ENCODE measurements at places on chromosomes 2 and 18.

- no peak for DNase-seq
Measured at GRCh38 chr2:207468488-207468887, 61.3 kb upstream of the CREB1 start.

- DNase-seq: no peak
Measured at GRCh38 chr2:71064110-71064611, 4.3 kb upstream of the NAGK start.

GRCh38 chr2:138277062-138277461, 224.5 kb upstream of the SPOPL start:
- DNase-seq: no peak

DNA sequence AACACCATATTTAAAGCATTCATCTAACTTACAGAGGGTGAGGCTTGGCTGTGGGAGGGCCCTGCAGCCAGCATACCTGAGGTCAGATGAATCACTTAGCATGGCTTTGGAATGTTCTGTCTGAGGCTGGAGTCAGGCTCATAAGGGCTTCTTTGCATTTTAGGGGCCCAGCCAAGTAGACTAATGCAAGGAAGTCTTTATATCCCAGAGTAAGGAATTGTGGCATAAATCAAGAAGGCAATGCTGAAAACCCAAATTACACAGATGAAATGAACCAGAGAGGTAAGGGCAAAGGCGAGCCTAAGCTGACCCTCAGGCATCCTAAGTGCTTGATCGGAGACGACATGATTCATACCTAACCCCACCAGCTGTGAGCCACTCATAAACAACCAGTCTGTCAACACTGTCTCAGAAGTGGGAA, 383.6 kb downstream of the DCC start:
- DNase-seq: no peak

DNA sequence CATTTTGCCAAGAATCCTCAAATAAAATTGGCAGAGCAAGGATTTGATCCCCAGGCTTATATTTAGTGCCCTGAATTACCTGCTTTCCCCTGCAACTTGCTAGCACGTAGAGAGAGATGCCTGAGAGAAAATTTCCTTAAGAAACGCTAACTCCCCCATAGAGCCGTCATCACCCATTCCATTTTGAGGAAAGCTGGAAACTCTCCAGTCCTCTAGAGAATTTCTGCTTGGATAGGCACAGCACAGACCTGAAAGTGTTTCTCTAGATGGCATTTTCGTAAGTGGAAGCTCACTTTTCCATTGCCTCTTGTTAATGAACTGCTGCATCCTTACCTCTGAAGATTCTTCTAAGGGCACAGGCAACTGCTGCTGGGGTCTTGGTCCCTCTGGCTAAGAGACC, 277.8 kb upstream of the SIX2 start:
- DNase-seq: no peak

DNA sequence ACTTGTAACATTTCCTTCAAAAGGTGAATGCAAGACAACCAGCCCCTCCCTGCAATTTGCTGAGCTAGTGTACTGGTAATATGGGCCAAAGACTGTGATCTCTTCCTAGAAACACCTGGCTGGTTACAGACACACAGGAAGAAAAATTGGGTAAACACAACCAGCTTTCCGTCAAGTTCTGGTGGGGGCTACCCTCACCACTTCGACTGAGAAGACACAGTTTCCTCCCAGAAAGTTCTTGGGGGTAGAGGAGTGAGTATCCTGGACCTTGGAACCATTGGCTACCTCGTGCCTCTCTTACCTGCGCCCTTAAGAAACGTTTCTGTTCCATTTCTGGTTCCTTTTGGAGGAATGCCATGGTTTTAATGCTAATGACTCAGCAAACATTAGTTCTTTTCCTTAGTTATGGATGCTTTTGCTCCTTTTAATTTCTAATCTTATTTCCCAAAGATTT, 120.9 kb upstream of the DLX2 start:
- DNase-seq: no peak

DNA sequence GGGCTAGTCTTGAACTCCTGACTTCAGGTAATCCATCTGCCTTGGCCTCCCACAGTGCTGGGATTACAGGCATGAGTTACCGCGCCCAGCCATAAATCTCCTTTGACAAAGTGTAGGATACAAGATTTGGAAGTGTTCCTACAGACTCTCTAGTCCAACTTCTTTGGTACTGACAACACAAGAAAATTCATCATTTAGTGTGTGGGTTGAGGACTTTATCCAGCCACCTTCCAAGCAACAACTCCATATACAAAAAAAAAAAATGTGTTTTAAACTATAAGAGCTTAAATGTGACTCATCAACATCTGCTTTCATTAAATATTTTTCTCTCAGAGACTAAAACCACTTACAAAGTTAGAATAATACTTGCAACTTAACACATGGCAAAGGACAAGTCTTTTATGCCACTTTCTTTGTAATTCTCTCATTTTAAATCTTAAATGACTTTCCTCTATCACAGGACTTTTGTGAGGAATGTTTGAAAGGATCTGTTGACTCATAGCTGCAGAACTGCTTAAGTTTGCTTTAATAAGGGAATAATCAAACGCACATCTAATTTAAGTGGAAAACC, 46.2 kb upstream of the ITGAV start:
- DNase-seq: no peak

GRCh38 chr18:23845988-23846630, 156.9 kb downstream of the LAMA3 start:
- no peak for DNase-seq

DNA sequence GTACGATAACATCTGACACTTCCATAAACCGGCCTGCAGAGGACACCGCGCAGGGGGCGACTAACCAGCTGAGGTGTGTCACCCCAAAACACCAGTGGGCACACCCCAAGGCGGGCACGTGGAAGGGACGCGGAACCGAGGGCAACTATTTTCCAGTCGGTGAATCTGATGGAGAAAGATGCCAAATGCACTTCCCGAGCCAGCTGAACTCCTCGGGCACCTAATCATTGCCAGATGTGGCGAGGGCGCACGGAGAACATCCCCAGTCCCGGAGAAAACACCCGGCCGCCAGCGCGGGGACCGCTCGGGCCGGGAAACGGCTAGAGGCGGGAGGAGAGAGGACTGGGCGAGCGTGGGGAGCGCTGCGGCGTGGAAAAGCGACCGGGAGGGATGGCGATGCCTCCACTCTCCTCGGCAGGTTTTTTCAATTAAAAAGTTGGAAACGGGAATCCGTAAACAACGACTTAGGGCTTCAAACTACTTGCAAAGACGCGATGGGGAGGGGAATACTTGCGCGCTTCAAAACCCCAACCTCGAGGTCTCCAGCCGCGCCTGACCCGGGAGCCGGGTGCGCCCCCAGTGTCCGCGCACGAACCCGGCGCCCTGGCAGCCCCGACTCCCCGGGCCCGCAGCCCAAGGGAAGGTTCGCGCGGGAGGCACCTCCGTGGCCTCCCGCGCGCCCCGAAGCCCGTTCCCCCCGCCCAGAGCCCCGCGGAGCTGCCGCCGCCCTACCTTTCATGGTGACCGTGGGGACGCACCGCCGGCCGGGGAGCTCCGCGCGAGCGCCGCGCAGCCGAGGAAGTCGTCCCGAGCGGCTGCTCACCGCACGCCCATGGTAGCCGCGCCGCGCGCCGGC, 497 bp downstream of the COLEC12 start:
- DNase-seq: no peak

GRCh38 chr2:151277067-151277466, 12.4 kb downstream of the NMI start:
- no peak for DNase-seq

DNA sequence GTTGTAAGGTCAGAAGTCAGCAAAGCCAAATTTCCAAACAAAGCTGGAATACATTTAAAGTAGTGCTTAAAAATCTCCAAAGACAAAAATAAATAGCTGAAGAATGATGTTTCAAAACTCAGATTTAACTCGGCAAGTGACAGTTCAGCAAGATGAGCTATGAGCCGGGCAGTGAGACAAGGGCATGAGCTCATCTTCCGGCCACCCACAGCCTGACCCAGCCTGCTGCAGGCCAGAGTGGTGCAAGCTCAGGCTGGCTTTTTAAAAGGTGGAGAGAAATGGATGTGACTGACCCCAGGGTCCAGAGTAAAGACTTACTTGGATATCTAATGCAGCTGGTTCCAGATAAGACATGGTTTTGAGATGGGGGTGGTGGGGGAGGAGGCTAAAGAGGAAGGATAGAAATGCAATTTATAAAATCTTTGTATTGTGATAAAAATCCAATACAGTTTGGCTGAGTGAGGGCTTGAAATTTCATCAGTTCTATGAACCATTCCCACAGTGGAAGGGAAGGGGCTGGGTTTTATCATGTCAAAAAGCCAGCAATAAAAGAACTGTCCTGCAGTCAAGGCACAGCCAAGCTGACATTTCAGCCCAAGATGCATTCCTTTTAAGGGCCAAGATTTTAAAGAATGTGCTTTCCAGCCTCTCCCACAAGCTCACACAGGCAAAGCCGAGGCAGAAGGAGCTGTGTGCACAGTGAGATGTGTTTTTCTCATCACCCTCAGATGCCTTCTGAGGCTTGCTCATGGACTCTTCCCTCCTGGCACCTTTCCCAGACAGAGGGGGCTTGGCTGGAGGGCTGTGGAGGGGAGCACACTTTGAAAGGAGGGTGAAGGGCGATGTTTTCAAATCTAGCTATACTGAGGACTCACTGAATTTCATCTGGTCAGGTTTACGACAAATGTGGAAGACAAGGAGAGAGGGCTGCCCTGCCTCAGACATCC, 97.9 kb upstream of the KLHL29 start:
- DNase-seq: no peak

DNA sequence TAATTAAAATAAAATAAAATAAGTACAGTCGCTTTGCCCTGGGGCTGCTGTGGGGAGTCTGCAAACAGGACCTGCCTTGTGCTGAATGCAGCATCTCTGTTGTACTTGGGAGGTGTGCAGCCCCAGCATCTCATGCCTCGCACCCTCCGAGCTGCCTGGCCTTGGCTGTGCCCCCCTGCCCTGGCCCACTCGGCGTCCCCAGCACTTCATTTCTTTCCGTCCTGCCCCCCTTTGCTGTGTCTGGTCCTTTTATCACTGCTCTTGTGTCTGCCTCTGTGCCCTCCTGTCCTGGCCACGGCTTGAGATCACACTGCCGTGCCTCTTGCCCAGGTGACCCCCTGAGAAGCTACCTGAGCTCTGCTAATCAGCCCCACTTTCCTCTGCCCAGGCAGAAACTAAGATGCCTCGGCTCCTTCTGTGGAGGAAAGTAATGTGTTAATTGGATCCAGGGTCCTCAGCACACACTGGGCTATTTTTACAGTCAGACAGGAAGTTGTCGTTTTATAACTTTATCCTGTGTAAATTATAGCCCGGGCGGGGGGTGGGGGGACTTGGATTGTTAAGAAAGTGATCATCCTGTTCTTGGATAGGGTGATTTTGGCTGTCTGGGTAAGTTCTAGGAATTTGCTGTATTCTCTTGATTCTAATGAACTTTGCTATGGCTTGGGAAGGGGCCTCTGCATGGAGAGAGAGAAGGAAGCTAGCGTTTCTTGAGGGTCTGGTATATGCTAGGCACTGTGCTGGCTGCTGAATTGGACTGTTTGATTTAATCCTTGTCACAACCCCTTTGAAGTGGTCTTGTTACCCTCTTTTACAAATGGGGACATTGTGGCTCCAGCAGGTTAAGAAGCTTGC, 69.4 kb downstream of the AGAP1 start:
- no peak for DNase-seq

- DNase-seq: no peak
Measured at GRCh38 chr2:149653831-149654445, 66.4 kb upstream of the MMADHC start.

DNA sequence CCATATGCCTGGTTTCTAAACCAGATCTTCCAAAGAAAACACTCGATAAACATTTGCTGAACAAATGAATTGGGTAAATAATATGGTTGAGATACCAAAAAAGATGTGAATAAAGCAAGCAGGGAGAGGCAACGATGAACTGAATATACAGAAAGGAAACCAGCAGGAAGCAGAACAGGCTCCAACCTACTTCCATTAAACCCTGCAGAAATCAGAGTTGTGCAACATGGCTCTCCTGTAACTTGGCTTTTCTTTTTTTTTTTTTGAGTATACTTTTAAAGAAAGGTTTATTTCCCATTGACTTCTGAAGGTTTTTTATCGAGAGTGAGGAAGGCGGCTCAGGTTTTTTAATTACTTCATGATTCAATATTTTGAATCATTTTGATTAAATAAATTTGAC, 23.5 kb downstream of the ITSN2 start:
- DNase-seq: no peak

DNA sequence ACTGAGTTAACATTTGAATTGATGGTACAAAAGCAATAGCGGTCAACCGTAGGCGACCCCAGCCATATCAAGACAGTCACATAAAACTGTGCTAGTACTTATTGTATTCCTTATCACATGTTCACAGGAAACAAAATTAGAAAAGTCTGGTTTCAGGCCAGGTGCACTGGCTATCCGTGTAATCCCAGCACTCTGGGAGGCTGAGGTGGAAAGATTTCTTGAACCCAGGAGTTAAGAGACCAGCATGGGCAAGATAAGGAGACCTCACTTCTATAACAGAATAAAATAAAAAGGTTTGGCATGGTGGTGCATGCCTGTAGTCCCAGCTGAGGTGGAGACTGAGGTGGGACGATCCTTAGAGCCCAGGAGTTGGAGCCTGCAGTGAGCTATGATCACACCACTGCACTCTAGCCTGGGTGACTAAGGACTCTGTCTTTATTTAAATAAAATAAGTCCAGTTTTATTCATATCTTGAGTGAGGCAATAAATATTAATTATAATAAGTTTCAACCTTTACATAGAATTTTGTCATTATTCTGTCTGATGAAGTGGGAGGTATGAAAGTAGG, 84.1 kb upstream of the RGPD4 start:
- no peak for DNase-seq

DNA sequence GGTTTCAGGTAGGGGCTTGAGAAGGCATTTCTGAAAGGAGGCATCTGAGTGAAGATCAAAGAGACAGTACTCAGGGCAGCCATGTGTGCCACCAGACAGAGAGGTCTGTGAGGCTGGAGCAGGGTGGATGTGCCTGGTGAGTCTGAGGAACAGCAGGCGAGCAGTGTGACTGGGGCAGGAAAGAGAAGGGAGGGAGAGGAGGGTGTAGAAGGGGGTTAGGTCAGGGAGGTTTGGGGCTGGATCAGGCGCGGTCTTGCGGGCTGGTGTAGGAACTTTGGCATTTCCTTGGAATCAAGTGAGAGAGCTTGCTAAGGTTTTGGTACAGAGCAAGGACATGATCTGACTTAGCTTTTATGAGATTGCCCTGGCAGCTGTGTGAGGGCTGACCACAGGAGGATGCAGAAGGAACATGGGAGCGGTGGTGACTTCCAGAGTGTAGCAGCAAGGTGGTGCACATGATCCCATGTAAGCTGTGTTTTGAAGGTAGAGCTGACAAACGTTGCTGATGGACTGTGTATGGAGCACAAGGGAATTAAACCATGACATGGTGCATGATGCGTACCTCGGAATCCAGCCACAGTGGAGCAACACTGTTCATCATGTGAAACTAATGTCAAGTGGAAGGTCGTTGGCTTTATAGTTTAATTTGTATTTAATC, 13.9 kb downstream of the RAB31 start:
- no peak for DNase-seq

GRCh38 chr2:126909781-126910180, 11.1 kb downstream of the TEX51 start:
- no peak for DNase-seq

- DNase-seq: no peak
Measured at GRCh38 chr2:66578054-66578686, 143.2 kb downstream of the MEIS1 start.
